ENCODE measurements at places on chromosomes 5 and 9.
A peak's percentile ranks its signal among the peaks of the same experiment; 100 is the strongest.

DNA sequence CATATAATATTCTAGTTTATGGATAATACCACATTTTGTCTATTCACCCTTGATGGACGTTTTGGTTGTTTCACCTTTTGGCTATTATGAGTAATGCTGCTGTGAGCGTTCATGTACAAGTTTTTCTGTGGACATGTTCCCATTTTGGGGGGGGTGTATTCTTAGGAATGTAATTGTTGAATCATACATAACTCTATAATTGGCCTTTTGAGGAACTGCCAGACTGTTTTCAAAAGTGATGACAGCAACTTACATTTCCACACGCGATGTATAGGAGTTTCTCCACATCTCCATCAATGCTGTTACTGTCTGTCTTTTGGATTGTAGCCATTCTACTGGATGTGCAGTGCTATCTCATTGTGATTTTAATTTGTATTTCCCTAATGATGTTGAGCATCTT lies 69.8 kb downstream of the SLC46A2 start:
- peak; percentile 84 for DNase-seq

GRCh38 chr9:132228062-132228461 lies 66.2 kb downstream of the NTNG2 start:
- no peak for DNase-seq

- DNase-seq, result no peak
These were observed 7.5 kb upstream of the CNOT6 start for GRCh38 chr5:180486636-180487149.

DNA sequence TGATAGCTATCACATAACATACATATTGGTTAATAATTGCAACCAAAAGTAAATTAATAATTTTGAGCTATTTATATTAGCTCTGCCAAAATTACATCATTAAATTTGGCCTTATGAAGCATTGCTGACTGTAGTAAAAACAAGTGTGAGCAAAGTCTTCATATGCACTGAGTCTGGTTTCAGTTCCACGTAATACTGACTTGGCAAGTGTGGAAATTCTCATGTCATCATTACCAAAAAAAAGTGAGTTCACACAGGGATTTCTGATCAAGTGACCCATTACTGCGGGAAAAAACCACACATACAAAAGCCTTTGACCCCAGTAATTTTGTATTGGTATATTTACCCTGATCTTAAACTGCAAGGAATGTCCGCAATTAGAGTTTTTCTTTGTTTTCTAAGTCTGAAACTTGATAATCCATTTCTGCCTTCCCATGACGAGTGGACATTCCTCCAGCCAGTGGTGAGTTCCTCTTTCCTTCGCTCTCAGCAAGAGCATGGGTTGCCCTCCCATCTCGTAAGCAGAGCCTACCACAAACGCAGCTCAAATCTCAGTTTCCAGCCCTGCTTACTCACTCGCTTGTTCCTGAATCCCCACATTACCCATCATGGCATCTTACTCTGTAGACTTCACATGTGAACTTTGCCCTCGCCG lies 220.2 kb upstream of the DMRT1 start:
- DNase-seq, result no peak

DNA sequence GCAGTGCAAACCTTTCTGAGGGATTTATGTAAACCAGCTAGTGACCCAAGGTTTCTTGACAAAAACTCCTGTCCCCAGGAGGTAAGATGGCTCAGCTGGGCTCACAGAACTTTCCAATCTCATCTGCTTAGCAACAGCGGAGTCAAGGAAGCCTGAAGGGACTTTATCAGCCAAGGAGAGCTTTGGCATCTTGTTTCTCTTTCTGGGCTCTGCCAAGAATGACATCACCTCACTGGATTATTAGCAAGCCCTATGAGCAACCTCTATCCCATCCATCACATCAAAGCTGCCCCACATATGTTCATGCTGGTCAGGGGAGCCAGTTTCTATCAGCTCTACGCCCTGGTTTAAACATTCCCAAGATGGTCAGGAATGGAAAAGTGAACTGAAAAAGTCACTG lies 461.3 kb downstream of the ENC1 start:
- peak; percentile 65 for DNase-seq

GRCh38 chr5:72543365-72543764 lies 36.2 kb upstream of the ZNF366 start:
- DNase-seq, result peak; percentile 80

- peak; percentile 41 for DNase-seq
These were observed 68.0 kb upstream of the CTNNA1 start for GRCh38 chr5:138685193-138685745.

GRCh38 chr5:6803981-6804550 lies 90.8 kb downstream of the TENT4A start:
- peak; percentile 32 for DNase-seq
